Stimulated activated CD8-positive, alpha-beta memory T cell treated with anti-CD3 and anti-CD28 coated beads, Interleukin-7, amount 100 ng/mL, for 24 hours (primary cell): ENCODE measurements at places on chromosomes 16 and 17.

GRCh38 chr16:10984509-10984908 is 40.1 kb downstream of the CLEC16A start:
- no peak for DNase-seq

- no peak for DNase-seq
These were observed 347.7 kb downstream of the NPIPA8 start for GRCh38 chr16:17988839-17989238.

GRCh38 chr17:34579017-34579946 is at the start of gene TMEM132E:
TSS of gene TMEM132E (plus strand) at chr17:34579582. CDS start at chr17:34581077, 1,495 bp downstream.
- DNase-seq: no peak

DNA sequence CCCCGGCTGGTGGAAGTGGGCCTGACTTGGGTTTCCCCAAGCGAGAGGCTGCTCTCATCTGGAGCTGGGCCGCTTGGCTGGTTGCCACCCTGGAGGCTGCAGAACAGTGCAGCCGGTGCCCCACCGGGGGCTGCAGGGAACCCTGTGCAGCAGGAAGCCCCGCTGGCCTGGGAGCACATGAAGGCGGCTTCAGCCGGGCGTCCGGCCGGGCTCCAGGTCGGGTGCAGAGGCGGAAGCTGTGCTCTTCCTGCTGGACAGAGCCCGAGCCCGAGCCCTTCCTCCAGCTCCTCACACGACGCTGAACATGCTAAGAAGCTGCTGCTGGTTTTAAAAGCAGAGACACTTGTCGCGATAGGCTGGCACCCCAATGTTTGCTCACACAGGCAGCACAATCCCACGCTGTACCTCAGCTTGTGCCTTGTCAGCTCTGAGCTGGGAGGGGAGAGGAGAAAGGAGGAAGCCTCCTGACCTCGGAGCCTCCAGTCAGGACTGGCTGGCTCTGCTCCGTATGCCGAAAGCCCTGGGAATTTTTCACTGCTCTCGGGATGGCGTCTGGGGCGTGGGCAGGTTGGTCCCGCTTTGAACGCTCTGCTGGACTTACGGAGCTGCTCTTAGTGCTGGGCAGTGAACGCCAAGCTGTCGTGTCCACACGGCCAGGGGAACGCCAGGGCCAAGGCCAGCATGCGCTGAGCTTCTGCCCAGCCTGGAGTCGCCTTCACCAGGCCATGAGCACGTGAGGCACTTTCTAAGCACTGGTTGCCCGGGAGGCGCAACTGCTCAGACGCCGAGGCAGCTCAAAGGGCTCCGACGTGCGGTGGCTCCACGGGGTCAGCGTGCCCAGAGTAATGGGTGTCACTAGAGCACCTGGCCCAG is 8.8 kb downstream of the CDK5R1 start:
- DNase-seq: no peak

GRCh38 chr16:16857603-16858283 is 478.8 kb downstream of the NPIPA7 start:
- no peak for DNase-seq

DNA sequence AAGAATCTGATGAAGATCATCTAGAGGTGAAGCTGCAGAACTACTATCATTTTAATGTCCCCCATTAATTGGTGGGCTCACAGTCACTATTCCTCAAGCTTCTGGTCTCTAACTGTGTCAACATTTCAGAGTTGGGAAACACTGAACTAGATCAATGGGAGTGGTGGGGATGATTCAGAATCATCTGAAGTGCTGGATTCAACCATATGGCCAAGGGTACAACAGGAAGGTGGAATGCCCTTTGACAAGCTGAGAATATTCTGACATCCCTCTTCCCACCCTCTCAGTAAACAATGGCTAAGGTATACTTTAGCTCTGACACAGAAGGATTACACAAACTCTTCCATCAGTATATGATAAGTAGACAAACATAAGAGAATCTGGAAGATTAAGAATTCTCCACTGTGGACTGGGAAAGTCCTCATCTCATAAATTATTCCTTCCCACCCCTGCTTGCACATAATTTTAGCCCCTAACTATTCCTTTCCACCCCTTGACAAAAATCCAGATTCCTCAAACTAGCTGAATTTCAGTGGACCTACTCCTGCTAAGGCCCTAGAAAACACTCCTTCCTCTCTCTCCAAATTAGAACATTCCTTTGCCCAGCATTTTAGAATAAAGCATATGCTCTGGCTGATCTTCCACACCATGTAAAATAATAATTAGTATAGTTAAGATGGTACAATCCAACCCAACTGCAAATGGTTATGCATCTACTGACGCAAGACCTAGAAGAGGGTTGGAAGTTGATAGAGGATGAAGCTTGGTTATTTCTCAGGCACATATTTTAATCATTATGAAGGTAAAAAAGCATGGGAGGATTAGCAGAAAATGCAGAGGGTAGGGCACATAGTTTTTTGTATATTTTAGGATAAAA is 16.3 kb upstream of the RFFL start:
- DNase-seq: no peak

DNA sequence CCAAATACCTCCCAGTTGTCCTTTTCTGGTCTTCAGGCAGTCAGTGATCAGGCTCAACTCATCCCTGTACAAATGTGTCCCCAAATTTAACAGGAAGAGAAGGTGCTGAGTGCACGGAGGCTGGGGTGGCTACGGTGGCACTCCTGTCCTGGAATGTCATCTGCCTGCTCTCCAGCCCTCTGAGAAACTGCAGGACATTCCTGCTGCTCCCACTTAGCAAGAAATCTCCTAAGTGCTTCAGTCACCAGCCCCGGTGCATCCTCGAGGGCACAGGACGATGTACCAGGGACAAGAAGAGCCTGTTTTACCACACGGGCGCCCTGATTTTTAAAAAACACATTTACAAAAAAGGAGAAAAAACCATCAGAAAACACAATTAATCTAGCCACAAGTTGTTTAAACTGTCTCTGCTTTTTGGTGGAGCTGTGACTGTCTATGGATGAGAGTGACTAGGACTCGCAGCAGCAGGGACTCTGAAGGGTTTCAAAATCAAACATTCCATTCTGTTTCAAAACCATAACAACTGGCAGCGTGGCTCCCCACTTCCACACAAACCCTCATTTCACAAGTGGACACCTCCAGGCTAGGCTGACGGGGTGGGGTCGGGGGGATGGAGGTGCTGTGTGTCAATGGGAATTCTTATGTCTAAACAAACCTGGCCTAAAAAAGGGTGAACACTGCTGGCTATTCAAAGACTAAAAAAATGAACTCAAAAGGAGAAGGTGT is 65.3 kb upstream of the CNEP1R1 start:
- DNase-seq: no peak

- no peak for DNase-seq
These were observed 45.6 kb downstream of the CYB5B start for GRCh38 chr16:69469807-69470561.

- DNase-seq: no peak
These were observed 1.3 kb downstream of the KCTD2 start for GRCh38 chr17:75048249-75048878.

DNA sequence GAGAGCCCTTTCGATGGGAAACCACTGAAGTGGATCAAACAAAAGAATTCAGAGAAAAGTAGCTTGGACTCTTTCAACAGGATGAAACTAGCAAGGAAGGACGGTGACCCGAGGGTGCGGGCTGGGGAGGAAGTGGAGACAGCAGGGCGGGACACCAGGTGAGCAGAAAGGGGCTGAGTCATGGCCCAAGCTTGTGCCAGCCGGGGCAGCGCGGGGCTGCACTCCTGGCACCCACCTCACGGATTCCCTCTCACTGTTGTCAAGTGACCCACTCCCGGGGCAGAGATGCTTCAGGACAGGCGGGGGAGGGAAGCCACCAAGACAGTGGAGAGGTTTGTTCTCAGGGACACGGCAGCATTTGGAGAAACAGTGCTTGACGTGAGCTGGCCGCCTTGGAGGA is 10.7 kb upstream of the RNF222 start:
- DNase-seq: no peak

- DNase-seq: peak; percentile 90
These were observed 6.1 kb upstream of the SP2 start for GRCh38 chr17:47889734-47890529.

GRCh38 chr17:74739227-74739831 is 2.3 kb downstream of the RAB37 start:
- DNase-seq: no peak

- DNase-seq: no peak
These were observed 209.4 kb downstream of the XYLT1 start for GRCh38 chr16:17261197-17261858.

DNA sequence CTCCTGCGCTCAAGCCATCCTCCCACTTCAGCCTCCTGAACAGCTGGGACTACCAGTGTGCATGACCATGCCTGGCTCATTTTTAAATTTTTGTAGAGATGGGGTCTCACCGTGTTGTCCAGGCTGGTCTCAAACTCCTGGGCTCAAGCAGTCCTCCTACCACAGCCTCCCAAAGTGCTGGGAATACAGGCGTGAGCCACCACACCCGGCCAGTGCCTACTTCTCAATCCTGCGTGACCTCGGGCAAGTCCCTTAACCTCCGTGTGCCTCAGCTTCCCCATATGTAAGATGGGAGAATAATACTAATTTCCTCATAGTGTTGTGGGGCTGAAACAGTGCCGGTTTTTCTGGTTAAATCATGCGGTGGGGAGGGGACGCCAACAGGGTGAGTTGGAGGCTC is 143.5 kb upstream of the CIBAR2 start:
- no peak for DNase-seq

- no peak for DNase-seq
These were observed 4.8 kb upstream of the N4BP1 start for GRCh38 chr16:48614759-48615158.

DNA sequence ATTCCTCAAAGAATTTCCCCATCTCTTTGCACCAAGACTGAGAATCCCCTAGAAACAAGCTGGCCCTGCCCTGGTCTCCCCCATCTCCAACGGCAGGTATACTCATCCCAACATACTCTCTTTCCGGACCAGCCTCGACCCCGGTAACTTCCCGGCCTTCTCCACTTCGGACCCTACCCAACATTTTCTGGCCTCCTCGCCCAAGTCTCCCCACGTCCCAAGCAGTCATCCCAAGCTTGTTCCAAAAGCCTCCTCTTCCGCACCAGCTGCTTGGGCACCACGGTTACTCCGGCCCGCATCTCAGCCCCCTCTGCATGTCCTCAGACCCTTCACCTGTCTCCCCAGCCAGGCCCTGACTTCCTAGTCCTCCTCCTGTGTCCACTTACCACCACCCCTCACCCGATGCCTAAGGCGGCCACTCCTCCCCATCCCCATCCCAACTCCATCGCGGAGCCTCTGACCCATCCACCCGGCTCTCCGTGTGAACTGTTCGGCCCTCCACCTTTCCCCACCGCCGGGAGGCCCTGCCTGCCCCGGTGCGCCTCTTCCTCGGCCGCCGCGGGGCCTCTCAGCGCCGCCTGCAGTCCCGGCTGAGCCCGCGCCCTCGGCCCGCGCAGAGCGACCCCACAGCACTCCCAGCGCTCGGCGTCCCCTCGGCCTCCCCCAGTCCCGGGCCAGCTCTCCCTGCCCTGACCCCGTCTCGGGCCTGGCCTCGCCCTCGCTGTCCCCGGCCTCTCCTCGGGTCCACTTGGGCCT is 994 bp downstream of the PITPNA start:
- DNase-seq: no peak

DNA sequence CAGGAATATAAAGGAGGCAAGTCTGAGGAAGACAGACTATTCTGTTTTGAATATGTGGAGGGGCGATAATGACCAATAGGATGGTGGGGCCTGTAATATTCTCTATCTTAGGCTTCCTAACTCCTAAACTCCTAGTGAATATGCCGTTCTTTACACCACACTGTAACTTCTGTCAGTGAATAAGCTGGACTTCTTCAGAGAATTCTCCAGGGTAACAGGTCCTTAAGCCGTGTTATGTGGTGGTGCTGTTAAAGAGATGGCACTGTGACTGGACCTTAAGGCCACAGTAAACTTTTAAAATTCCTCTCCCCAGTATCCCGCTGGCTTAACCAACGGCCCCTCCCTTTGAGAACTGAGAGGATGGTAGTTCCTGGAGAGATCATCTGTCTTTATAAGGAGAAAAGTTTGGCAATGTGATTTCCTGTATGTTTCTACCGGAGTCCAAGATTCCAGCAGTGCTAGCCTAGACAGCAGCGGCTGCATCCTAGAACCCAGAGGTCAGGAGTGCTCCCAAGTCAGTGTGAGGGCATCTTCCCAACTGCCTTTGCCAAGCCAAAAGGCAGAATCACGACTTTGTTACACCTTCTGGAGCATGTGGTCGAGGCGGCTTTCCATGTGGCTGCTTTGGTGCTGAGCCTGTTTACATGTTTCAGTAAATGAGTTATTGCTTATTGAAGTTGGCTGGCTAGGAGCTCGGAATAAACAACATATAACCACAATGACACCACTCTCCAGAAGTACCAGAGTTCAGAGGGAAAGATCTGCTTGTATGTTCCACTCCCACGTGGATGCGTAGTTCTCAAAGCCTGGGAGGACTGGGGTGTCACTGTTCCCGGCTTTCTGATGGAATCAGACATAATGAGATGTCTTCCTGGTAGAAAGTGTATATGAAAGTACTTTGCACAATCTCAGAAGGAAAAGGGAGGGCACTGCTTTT is 41.0 kb downstream of the TUBD1 start:
- no peak for DNase-seq

DNA sequence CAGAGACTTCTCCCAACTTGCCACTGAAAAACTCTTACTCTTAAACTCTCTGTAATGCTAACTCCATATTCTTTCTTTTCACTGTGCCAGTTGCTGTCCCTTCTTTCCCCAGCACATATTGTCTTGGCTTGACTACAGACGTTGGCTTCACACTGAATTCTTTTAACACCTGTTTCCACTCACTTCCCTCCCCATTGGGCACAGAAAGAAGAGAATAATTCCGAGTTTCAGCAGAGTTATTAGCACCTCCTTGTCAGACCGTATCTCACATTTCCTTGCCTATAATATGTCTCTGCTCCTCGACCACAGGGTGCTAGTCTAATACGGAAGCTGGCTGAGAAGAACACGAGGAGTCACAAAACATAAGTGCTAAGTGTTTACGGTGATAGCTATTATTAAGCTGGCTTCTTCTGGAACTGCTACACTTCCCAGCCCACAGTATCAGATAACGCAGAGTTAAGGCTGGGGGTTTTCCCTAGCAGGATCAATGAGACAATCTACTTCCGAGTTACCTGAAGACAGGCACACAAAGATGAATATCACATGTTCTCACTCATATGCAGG is 188.5 kb upstream of the CDH8 start:
- DNase-seq: no peak

- no peak for DNase-seq
These were observed 99.0 kb downstream of the C16orf78 start for GRCh38 chr16:49472598-49472997.

DNA sequence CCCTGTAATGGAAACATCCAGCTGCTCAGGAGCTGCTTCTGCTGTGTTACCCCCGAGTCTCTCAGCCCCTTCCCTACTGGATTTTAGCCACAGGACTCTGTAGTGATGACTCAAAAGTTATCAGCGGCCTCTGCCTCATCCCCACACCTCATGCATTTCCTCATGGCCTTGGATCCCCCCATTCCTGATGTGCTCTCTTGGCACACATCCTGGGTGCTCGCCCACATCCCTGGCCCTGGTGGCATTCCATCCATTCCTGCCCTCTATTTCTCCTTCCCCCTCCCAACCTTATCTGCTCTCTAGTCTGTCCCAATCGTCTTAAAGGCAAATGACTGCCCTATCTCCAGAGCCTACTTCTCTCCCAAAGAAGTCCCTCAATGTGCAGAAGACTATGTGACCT is 24.6 kb downstream of the MARF1 start:
- no peak for DNase-seq
